ENCODE measurements at places on chromosomes 7 and 10. TPM values are rescaled to one million over a fixed set of nuclear protein-coding genes. Genes with fewer than 3 reads are reported as not detected.

AKR1C4 gene
- total RNA-seq, result 0.23 TPM

DNA sequence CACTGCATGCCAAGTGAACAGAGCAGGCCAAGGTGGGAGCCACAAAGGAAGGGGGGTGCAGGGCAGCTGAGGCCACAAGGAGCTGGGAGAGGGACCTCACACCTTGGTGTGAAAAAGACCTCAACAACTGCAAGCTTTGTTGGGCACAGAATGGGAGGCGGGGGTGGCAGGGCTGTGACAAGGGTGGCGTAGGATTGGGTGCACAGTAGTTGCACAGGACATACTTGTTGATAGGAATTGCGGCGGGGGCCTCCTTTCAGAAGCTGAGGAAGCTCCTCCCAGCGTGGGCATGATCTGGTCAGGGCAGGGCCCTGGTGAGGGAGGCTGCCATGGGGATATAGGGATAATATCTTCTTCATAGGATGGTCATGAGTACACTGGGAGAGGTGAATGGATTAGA, 25.8 kb downstream of the POLL start:
- H3K4me3 ChIP-seq, result no peak overlapping the region
- H3K36me3 ChIP-seq, result no peaks in the 10 kb centered on the region
- peaks cover 53% of the 10 kb centered on the region for H3K27me3 ChIP-seq
- no peak overlapping the region for H3K27ac ChIP-seq
- no peak for DNase-seq
- no peaks in the 10 kb centered on the region for H3K4me1 ChIP-seq

DNA sequence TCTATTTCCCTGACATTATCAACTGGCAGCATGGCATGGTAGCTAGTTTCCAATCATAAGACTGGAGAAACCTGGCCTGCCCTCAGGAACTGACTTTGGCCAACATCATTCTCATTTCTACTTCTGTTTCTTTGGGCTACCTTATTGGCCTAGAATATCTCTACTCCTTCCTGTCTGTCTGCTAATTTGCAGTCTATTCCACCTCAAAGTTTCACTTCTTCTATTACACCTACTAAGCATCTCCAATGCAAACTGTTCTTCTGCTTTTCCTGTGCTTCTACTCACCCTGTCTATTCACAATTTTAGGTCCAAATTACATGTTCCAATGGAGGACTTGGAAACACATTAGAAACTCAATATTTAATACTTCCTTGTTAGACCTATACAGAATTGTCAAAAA, 65.6 kb downstream of the ZNF503 start:
- no peak for DNase-seq
- H3K27me3 ChIP-seq, result peaks cover 8% of the 10 kb centered on the region
- no peaks in the 10 kb centered on the region for H3K36me3 ChIP-seq
- no peak overlapping the region for H3K4me3 ChIP-seq
- H3K27ac ChIP-seq, result no peak overlapping the region

GRCh38 chr10:102814873-102815661, 22.1 kb downstream of the CYP17A1 start:
- H3K27me3 ChIP-seq, result no peaks in the 10 kb centered on the region
- no peak overlapping the region for H3K4me3 ChIP-seq
- no peak for DNase-seq
- H3K36me3 ChIP-seq, result peaks cover 52% of the 10 kb centered on the region
- H3K27ac ChIP-seq, result no peak overlapping the region

DNA sequence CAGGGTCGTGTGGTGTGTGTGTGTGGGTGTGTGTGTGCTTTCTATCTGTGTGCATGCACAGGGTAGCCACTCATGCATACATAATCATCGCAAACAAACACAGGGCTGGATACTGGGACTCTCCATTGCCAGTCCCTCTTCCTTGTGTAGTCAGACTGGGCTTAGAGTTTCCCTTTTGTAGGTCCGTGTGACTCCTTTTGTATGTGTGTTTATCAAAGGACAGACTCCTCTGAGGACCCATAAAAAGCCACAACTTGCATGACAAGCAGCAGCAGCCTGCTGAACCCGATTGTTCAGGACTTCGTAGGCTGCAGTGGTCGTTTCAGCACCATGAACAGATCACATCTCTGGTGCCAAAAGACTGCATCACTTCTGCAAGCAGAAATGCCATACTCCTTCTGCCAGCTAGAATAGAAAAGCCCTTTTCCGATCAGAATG, 895 bp downstream of the VSTM2A start:
- H3K4me3 ChIP-seq, result no peak overlapping the region
- no peaks in the 10 kb centered on the region for H3K36me3 ChIP-seq
- no peak overlapping the region for H3K27ac ChIP-seq
- DNase-seq, result no peak

SNX10 gene
- total RNA-seq, result 7.8 TPM
